ENCODE measurements at places on chromosomes 1 and 21.
A peak's percentile ranks its signal among the peaks of the same experiment; 100 is the strongest.

GRCh38 chr1:205357567-205357966, 845 bp upstream of the KLHDC8A start:
- no peak for DNase-seq

DNA sequence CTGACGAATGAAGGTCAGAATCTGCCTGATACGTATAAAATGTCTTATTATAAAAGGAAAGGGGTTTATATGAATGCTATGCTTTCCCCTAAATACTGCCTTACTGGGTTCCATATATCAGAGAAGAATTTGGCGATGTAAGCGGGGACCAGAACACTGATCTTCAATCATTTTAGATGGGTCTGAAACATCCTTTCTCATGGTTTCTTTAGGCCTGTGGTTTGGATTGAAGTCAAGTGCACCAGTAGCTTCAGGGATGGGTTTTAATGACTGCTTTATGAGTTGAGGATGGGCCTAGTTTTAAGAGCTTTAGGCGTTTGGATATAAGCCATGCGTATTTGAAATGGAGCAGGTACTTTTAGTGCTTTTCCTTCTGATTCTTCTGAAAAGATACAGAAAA, 6.9 kb downstream of the FMN2 start:
- no peak for DNase-seq

- DNase-seq = no peak
Observed at GRCh38 chr1:226619031-226619430, 70.5 kb downstream of the STUM start.

DNA sequence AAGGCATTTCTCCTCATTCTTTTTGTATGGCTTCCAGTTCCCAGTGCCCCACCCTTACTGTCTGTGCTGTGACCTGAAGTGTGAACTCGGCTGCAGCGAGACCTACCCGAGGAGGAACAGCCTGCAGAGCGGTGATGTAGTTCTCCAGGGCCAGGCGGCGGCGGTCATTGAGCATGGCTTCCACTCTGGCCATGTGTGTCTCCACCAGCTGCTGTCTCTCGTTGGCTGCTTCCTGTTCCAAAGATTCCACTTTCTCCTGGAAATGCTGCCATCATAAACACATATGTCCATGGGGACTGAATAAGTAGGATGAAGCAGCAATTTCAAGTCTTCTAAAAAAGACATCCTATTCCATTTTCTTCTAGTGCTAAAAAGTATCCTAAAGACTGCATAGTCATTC, 195.6 kb downstream of the APP start:
- no peak for DNase-seq

- no peak for DNase-seq
Observed at GRCh38 chr1:116147114-116147510, 35.9 kb downstream of the MAB21L3 start.

GRCh38 chr1:1965546-1965945, 38.0 kb downstream of the CFAP74 start:
- DNase-seq = no peak

DNA sequence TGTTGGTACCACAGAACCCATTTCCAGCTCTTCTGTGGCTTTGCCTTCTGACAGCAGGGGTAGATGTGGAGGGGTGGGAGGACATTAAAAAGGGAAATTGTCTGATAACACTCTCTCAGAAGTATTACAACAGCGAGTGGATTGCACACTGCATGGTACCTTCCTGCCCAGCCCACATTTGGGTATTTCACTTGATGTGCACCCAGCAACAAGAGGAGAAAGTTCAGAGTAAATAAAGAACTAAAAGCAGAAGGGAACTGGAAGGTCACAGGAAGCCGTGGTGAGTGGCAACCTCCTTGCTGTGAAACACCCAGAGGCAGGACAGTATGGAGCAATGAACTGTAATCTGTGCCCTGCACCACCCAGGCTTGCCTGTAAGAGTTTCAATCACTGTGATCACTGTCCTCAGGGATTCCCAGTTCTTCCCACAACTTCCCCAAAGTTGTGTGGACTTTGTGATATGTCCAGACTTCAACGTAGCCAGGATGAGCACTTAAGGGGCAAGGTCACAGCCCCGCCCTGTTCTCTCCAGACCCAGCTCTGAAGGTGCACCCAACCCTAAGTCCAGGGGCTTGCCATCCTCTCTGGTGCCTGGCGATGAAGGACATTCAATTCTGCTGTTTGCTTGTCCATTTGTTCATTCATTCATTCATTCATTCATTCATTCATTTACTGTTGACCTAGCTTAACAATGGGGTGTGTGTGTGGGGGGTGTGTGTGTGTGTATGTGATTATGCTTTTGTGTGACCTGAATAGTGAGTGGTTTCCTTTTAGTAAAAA, 18.7 kb upstream of the F5 start:
- no peak for DNase-seq

GRCh38 chr1:204125759-204126351, 26.0 kb downstream of the ETNK2 start:
- DNase-seq = no peak

- DNase-seq = no peak
Observed at GRCh38 chr1:226674892-226675714, 64.0 kb downstream of the ITPKB start.

DNA sequence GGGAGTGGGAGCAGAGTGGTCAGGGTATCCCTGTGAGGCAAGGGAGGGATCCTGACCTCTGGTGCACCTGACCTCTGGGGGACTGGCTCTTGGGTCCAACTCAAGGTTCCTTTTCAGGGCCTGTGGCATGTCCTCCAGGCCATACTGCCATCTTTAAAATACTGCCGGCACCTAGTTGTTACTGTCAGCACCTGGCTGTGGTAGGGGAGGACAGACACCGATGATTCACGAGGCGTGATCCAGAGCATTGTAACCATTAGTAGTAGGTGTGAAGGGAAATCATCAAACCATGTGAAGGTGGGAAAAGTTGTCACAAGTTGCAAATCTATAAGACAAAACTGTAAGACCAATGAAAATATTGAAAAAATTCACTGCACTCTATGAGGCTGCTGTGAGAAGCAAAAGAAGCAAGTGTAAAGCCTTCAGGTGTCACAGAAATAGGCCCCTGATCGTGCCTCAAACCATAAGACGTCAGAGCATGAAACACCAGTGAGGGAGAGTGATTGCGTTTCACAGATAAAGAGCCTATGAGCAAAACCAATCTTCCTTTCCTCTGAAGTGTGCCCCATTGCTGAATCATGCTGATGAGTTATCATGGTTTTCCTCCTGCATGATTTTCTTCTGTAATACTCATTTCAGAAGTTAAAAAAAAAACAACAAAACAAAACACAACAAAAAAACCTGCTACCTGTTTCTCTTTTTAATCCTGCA, 55.3 kb downstream of the CDC7 start:
- DNase-seq = no peak

GRCh38 chr1:223177681-223178080, 34.6 kb upstream of the TLR5 start:
- DNase-seq = no peak

GRCh38 chr1:94351481-94351880, 66.7 kb upstream of the ABCD3 start:
- no peak for DNase-seq

- no peak for DNase-seq
Observed at GRCh38 chr1:235998812-235999211, 66.1 kb downstream of the NID1 start.

DNA sequence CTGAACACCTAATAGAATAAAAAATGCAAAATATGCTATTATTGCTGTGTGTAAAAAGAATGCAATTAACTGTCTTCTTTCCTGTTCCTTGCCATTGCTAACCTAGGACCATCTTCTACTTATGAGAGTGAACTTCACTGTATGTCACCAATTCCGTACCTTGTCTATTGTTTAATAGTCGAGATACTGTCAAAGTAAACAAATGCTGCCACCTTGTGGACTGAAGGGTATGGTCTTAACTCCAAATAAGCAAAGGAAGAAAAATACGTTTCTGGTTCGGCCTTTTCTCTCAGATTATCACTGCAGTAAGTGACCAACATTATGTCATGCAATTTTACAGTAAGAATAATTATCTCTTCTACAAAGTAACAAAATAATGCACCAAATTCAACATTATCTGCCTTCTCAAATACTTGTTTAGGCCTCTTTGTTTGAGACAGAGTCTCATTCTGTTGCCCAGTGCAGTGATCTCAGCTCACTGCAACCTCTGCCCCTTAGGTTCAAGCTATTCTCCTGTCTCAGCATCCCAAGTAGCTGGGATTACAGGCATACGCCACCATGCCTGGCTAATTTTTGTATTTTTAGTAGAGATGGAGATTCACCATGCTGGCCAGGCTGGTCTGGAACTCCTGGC, 133.4 kb downstream of the COP1 start:
- peak; percentile 43 for DNase-seq

DNA sequence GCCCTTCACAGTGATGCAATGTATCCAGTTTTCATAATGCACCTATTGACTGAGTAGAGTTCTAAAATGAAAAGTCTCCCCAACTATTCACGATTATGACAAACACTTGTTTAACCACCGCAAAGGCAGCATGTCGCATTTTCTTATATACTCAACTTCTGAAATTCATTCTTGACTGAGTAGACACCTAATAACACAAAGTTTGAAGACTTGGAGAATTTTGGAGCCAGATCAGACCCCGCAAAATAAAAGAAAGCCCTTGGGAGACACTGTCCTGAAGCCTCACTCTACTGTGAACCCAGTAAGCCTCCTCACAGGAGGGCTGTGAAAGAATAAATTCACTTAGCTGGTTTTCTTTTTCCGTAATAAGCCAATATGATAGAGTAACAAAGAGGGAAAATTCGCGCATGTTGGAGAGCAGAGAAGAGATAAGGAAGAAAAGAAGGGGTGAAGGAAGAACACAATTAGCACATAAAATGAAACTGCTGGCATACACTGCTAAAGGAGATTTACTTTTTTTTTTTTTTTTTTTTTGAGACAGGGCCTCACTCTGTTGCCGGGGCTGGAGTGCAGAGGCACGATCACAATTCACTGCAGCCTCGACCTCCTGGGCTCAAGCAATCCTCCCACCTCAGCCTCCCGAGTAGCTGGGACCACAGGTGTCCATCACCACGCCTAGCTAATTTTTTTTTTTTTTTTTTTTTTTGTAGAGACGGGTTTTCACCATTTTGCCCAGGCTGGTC, 492 bp upstream of the COLGALT2 start:
- DNase-seq = no peak

- DNase-seq = peak; percentile 62
Observed at GRCh38 chr1:64268653-64269557, 65.5 kb downstream of the UBE2U start.

DNA sequence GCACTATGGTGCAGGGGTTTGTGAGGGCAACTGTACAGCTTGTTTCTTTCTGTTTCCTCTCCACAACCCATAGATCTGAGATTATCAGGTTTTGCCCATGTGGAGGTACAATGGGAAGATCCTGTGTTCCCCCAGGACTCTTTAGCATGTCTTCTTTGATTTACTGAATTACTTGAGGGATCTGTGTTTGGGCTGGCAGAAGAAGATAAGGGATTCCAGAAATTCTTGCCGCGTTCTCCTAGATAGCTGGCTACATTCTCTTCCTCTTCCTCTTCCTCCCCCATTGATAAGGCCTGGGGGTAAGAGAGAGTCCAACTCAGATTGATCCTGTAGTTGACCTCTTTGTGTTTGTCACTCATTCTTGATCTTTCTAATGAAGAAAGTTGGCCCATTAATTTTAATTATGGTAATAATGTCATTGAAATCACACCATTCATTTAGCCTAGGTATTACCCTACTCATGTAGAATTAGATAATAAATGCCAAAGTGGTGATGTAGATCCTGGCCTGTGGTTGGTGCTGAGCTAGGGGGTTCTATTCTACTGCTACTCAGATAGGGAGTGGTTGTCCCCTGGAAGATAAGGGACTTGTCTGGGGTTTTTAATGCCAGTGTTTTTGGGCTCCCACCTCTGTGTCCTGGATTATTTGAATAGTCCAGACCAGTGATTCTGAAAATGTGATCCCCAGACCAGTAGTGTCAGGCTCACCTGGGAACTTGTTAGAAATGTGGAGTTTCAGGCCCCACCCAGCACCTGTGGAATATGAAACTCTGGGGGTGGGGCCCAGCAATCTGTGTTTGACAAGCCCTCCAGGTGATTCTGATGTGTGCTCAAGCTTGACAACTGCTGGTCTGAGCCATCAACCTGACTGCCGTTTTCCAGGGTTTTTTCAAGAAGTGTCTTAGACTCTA, 122.2 kb downstream of the NOS1AP start:
- DNase-seq = no peak

DNA sequence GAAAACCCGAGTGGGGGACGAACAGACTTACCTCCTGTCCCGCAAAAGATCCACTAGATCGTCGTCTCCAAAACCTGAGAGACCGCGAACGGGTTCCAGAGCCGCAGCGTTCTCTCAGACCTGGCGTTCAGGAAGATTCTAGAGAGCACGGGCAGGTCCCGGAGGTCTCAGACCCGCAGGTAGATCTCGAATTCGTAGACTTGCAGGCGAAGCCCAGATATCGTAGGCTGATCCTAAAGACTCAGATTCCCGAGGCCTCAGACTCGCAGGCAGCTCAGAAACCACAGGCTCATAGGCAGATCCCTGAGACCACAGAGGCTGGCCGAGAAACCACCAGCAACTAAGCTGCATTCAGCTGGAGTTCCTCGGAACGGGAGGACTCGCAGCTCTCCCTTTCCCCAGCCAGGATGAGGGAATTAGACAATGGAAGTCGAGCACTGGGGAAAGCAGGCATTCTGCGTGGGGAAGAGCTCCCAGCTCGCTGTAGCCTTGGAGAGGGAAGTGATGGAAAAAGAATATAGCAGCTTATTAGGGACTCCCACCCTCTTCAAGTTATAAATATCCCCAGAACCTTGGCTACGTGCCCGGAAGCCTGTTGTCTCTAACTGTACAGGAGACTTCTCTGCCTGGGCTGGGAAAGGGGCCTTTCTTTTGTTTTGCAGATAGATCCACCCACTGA, at the start of gene ZNF436:
Gene ZNF436, minus strand, starts transcription at position 502 of the 679 bp plus-strand sequence. CDS start 1,831 bp downstream, outside the sequence.
- peak; percentile 82 for DNase-seq

DNA sequence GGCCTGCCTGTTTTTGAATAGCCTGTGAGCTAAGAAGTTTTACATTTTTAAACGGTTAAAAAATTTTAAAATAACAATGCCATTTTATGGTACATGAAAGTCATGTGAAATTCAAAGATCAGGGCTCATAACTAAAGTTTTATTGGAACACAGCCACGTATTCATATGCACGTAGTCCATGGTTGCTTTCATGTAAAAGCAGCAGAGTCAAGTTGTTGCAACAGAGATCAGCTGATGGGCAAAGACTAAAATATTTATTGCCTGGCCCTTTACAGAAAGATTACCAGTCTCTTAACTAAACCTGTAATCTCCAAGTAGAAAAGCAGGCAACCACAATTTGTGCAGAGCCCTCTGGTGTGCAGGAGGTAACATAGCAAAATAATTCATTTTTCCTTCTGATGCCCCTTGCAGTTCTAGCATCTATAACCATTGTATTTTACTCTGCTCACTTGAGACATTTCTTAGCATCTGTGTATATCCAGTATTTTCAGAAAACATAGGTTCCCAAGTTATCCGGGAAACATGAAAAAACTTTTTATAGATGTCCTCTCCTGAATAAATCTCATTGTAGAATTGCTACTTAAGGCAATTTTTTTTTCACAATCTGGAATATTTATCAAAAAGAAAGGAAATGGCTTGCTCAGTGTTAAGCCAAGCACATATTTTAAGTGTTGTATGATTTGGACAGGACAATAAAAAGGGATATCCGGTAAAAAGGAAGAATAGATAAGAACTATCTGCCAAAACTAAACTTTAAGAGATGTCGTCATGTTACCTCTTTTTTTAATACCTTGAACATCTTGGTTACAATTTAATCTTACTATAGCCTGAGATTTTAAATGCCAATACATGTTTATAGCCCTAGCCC, 430.8 kb downstream of the PLPP3 start:
- no peak for DNase-seq

GRCh38 chr1:156513185-156513584, 12.6 kb upstream of the MEF2D start:
- DNase-seq = no peak

- DNase-seq = no peak
Observed at GRCh38 chr21:38619992-38620479, 121.8 kb upstream of the ERG start.

GRCh38 chr1:3380469-3380868, 74.0 kb upstream of the ARHGEF16 start:
- DNase-seq = no peak
